ENCODE measurements at places on chromosomes 5 and 9. TPM values are rescaled to one million over a fixed set of nuclear protein-coding genes. Genes with fewer than 3 reads are reported as not detected.

DNA sequence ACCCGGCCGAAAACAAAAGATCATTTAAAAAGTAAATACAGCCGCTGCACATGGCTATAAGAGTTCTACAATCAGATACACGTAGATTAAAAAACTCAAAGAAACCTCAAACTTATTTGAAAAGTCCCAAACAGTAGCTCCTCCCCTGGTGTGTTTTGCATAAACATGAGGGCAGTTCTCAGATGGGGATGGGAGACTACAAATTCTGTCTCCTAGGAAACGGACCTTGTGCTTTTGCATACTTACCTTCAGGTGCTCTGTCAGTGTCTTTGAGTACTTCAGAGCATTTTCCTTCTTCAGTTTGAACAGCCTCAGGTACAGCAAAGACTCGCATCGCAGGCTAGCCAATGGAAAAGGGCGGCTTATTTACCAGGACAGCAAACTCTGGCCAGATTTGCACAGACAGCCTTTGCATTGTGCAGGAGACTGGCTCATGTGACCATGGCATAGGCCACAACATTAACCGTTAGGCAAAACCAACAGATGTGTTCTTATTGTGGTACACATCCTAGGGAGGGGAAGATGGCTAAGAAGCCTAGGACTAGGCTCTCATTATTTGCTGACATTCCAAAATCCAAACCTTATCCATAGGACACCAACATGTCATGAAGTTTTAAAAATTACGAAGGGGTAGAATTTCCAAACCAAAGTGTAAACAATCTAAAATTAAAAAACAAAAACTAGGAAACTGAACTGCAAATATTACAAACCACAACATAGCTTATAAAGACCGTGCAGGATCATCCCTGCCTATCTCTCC lies 12.8 kb downstream of the LEAP2 start:
- H3K4me3 ChIP-seq = no peak overlapping the region
- no peaks in the 10 kb centered on the region for H3K4me1 ChIP-seq
- H3K27me3 ChIP-seq = no peaks in the 10 kb centered on the region
- no peak overlapping the region for H3K27ac ChIP-seq
- peaks cover 53% of the 10 kb centered on the region for H3K36me3 ChIP-seq

DNA sequence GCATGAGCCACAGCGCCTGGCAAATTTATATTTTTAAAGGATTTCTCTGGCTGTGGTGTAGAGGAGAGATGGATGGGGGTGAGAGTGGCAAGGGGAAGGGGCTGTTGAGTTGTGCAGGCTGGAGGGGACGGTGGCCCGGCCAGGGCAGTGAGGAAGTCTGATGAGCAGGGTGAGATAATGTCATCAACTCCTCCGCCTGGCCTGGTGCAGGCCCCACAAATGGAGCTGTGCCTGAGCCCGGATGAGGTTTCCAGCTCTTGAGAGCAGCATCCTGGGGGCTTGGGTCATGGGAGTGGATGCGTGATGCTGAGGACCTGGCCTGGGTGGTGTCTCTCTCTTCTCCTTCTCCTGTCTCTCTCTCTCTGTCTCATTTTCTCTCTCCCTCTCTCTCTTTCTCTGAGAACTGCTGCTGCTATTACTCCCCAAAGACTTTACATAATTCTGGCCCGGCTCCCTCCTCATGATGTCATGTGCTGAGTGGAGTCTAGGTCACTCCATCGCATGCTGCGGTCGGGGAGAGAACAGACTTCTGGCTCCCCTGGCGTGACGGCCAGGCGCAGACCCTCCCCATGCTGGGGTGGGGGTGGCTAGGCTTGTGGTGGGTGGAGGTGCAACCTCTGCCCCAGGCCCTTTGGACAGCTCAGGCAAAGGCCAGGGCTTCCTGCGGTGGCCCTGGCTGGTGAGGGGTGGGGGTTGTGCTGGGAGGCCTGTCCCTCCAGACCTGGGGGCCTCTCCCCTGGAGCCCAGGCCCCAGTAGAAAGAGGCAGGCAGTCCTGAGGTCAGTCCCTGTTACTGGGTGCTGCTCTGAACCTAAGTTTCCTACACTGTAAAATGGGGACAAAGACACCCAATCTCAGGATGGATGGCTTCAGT lies 26.4 kb downstream of the FGF18 start:
- H3K27ac ChIP-seq = no peak overlapping the region
- no peaks in the 10 kb centered on the region for H3K36me3 ChIP-seq
- DNase-seq = no peak
- H3K27me3 ChIP-seq = no peaks in the 10 kb centered on the region
- no peak overlapping the region for H3K4me3 ChIP-seq
- peaks cover 19% of the 10 kb centered on the region for H3K4me1 ChIP-seq

GRCh38 chr5:9540791-9541190 lies 5.1 kb downstream of the SEMA5A start:
- H3K4me3 ChIP-seq = no peak overlapping the region
- no peak overlapping the region for H3K27ac ChIP-seq
- H3K4me1 ChIP-seq = no peaks in the 10 kb centered on the region
- H3K36me3 ChIP-seq = no peaks in the 10 kb centered on the region

GRCh38 chr5:13939638-13940037 lies 4.8 kb downstream of the DNAH5 start:
- no peak overlapping the region for H3K27ac ChIP-seq
- no peak for DNase-seq
- peaks cover 2% of the 10 kb centered on the region for H3K4me1 ChIP-seq
- H3K4me3 ChIP-seq = no peak overlapping the region

- DNase-seq = no peak
- no peak overlapping the region for H3K4me3 ChIP-seq
- no peaks in the 10 kb centered on the region for H3K27me3 ChIP-seq
- H3K36me3 ChIP-seq = no peaks in the 10 kb centered on the region
Observed at GRCh38 chr9:131776473-131776872, 36.6 kb upstream of the RAPGEF1 start.

GRCh38 chr9:112689161-112689740 lies 28.7 kb downstream of the INIP start:
- H3K27me3 ChIP-seq = no peaks in the 10 kb centered on the region
- no peaks in the 10 kb centered on the region for H3K4me1 ChIP-seq
- H3K36me3 ChIP-seq = peaks cover 11% of the 10 kb centered on the region
- H3K27ac ChIP-seq = no peak overlapping the region
- H3K4me3 ChIP-seq = no peak overlapping the region

DNA sequence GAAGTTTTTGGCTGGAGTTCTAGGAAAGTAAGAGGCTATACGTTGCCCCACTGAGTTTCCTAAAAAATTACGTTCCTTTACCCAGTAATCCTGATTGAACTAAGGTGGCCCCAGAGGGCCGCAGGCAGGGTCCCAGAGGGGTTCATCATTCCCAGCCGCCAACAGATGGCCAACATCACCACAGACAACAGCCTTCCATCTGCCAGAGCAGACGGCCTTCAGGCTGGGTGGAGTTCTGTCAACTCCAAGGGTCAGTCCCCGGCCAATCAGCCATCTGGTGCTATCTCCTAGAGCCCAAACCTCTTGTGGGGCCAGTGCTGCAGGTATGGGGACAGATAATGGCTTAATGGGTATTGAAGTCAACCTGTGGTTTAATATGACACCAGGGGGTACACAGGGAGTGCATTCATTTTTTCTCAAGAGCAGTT lies 30.4 kb downstream of the TBC1D2 start:
- no peak for DNase-seq
- H3K36me3 ChIP-seq = peaks cover 2% of the 10 kb centered on the region
- H3K27me3 ChIP-seq = no peaks in the 10 kb centered on the region
- peaks cover 2% of the 10 kb centered on the region for H3K4me1 ChIP-seq

- H3K4me1 ChIP-seq = no peaks in the 10 kb centered on the region
- no peaks in the 10 kb centered on the region for H3K27me3 ChIP-seq
- peaks cover 34% of the 10 kb centered on the region for H3K36me3 ChIP-seq
- no peak overlapping the region for H3K4me3 ChIP-seq
- DNase-seq = no peak
Observed at GRCh38 chr9:136916330-136917184, 28.0 kb downstream of the FBXW5 start.

- DNase-seq = no peak
- H3K4me1 ChIP-seq = no peaks in the 10 kb centered on the region
- H3K27me3 ChIP-seq = no peaks in the 10 kb centered on the region
- no peak overlapping the region for H3K27ac ChIP-seq
- H3K4me3 ChIP-seq = no peak overlapping the region
Observed at GRCh38 chr9:129716091-129716490, 36.8 kb downstream of the PTGES start.

DNA sequence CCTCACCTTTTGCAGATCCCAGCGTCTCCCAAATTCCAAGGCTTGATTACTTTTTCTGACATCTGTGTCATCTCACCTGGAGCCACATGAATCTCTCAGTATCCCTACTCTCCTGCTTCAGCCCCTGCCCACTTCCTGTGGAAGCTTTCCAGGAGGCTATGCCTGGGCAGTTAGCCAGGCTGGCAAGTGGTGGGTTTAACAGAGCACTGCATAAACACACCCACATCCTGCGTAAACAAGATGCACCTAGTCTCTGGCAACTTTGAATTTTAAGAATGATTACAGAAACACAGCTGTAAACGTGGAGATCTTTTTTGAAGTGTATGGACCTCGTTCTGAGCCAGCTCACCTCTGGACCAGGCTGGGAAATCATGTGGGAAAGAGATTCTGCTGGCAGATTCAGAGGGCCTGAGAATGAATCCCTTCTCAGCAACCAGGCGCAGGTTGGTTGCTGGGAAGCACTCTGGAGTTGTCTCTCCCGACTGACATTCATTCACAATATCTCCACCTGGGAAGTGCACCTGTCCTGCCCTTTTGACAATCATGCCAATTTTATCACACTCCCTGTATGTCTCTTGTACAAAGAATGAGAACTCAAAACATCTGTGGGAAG lies 55.7 kb upstream of the FANCC start:
- no peaks in the 10 kb centered on the region for H3K27me3 ChIP-seq
- H3K27ac ChIP-seq = no peak overlapping the region
- no peaks in the 10 kb centered on the region for H3K4me1 ChIP-seq
- peak; percentile 35 for DNase-seq

DNA sequence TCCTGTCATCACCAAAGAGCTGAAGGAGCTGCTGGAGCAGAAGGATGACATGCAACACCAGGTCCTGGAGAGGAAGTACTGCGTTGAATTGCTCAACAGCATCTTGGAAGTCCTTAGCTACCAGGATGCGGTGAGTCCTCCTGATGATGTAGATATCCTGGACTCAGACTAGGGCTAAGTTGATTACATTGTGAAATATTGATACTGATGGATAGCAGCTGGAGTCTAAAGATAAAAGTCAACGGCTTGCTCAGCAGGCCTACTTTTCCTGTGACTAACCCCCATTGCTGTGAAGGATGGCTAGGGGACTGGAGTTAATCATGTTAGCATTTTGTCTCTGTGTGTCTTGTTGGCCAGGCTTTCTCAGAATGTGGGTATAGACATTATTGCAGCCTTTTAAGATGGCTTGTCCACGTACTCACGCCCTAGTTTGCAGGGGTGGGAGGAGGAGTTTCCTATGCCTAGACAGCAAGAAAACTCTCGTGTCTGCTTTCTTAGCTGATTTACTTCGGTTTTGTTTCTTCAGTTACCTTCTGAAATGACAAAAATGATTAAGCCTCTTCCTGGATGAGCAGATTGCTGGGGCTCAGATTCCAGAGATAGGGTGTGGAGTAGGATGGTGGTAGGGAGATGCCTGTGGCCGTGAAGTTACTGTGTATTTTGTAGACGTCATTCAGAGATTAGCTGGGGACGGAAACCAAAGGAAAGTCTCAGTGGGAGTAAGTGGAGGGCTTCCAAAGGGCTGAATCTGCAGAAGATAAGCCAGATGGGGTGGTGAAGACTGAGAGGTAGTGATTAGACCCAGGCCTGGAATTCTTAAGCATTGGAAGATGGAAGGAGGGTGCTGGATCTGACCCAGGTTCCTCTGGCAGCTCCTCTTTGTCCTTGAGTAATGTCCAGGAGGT lies 166.3 kb downstream of the DOCK2 start:
- H3K36me3 ChIP-seq = no peaks in the 10 kb centered on the region
- H3K27me3 ChIP-seq = no peaks in the 10 kb centered on the region
- H3K4me3 ChIP-seq = no peak overlapping the region
- H3K4me1 ChIP-seq = peaks cover 4% of the 10 kb centered on the region

GRCh38 chr9:35232867-35233544 lies 71.2 kb downstream of the UNC13B start:
- no peaks in the 10 kb centered on the region for H3K36me3 ChIP-seq
- H3K4me3 ChIP-seq = no peak overlapping the region
- no peak overlapping the region for H3K27ac ChIP-seq
- H3K27me3 ChIP-seq = no peaks in the 10 kb centered on the region
- no peaks in the 10 kb centered on the region for H3K4me1 ChIP-seq

GRCh38 chr5:170552621-170553115 lies 48.8 kb downstream of the KCNIP1 start:
- H3K4me1 ChIP-seq = 0 out of 2 replicates have a peak, but pooled peaks cover 12% of the 10 kb centered on the region
- no peak overlapping the region for H3K27ac ChIP-seq
- DNase-seq = no peak
- no peaks in the 10 kb centered on the region for H3K27me3 ChIP-seq
- H3K36me3 ChIP-seq = no peaks in the 10 kb centered on the region
- no peak overlapping the region for H3K4me3 ChIP-seq

DNA sequence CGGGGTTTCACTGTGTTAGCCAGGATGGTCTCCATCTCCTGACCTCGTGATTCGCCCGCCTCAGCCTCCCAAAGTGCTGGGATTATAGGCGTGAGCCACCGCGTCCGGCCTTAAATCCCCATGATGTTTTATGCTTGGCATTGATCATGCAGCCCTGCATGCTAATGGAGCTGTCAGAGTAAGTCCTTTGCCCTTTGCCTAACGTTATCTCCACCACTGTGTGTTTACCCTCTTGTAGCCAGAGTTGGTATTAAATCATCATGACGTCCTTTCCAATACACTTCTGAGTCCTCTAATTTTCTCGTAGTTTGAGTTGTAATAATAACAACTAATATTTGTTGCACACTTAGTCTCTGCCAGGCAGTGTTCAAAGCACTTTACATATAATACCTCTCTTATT lies 57.2 kb upstream of the ZFAND5 start:
- no peaks in the 10 kb centered on the region for H3K36me3 ChIP-seq
- H3K27me3 ChIP-seq = no peaks in the 10 kb centered on the region
- no peaks in the 10 kb centered on the region for H3K4me1 ChIP-seq
- DNase-seq = no peak
- H3K27ac ChIP-seq = no peak overlapping the region

- H3K27ac ChIP-seq = no peak overlapping the region
- no peak for DNase-seq
- no peaks in the 10 kb centered on the region for H3K27me3 ChIP-seq
- no peaks in the 10 kb centered on the region for H3K36me3 ChIP-seq
- no peak overlapping the region for H3K4me3 ChIP-seq
Observed at GRCh38 chr5:40812125-40812524, 14.0 kb upstream of the PRKAA1 start.

The SPINK4 gene
- not detected for total RNA-seq

The IL4 gene
- total RNA-seq = not detected

The SPATA31D4 gene
- not detected for total RNA-seq

The MYMK gene
- not detected for total RNA-seq

The RAD50 gene
- 40.8 TPM for total RNA-seq

The DIRAS2 gene
- 0.11 TPM for total RNA-seq

The MEF2C gene
- total RNA-seq = 1.4 TPM

The ISOC1 gene
- 30.3 TPM for total RNA-seq

The GADD45G gene
- 7.0 TPM for total RNA-seq

The TAF11L7 gene
- total RNA-seq = not detected

The DND1 gene
- total RNA-seq = 0.41 TPM

Data from H1 (cell line).